NCI-H526 treated with DMSO at 0.1 percent for 48 hours (cell line): ENCODE measurements at places on chromosomes 3 and 15.

DNA sequence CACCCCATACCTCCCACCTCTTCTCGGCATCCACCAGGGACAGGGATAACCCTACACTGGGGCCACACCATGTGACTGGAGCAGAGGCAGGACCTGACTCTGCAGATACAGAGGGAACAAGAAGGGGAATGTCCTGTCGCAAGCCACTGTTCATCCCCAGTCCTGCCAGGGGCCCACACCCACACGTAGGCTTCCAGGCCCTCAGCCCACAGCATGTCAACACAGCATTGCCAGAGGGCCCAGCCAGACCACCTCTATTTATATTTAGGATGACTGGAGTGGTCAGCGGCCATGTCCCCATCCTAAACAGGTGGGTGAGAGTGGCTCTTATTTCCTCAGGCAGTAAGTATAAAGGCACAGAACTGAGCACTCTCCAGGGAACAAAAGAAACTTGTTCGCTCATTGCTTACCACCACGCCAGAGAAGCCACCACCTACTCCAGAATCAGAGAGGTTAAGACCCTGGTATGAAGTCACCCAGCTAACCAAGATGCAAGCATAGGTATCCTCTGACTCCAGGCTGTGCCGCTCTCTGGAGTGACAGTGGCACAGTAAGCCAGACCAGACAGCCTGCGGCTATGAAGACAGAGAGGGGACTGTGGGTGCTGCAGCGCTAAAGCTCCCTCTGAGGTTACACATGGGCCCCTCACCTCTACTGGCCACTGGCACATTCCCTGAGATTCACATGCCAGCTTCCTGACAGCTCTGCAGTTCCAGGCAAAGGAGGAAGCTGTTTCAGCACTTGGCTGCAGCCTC lies 67.9 kb downstream of the LRIG1 start:
- no peak for DNase-seq

GRCh38 chr15:43251185-43251870 lies 15.4 kb downstream of the TGM5 start:
- DNase-seq: no peak

DNA sequence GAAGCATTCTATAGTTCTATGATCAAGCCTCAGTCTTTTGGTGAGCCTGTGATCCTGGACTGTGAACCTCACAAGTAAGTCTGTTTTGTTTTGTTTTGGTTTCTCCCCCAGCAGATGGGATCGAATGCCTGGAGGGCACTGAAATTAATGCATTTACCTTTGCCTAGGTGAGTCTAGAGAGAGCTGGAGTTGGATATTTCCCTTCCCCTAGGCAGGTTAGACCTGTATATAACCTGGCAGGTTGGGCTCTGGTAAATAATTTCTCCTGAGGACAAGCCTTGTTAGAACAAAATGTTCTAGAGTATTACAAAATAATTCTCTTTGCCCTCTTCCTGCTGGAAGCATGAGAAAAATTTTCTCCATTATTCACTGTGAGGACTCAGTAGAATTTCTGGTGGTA lies 211.9 kb downstream of the TPRG1 start:
- no peak for DNase-seq

- DNase-seq: no peak
Measured at GRCh38 chr3:186176373-186176990, 67.6 kb upstream of the ETV5 start.

GRCh38 chr3:48314542-48314941 lies 18.9 kb downstream of the SPINK8 start:
- DNase-seq: no peak

- no peak for DNase-seq
Measured at GRCh38 chr15:78104119-78104479, 11.7 kb downstream of the SH2D7 start.

GRCh38 chr3:37291275-37291700 lies 116.9 kb upstream of the LRRFIP2 start:
- DNase-seq: no peak

- DNase-seq: no peak
Measured at GRCh38 chr15:64009798-64010261, 36.5 kb downstream of the DAPK2 start.

DNA sequence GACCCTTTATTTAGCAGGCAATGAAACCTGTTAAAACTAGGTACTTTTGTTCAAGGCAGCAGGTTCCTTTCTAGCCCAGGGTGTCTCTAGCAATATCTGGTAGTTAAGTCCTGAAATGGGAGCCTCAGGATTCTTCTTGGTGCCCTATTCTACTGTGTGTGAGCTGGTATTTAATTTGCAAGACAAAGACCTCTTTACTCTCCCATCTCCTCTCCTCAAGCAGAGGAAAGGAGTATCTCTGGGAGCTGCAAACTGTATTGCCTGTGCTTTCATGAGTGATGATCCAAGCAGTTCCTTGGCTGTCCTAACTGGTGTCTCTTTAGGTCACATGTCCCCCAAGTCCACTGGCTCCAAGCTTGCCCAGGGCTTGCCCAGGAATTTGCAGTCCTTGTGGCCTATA lies 188.2 kb downstream of the SI start:
- no peak for DNase-seq

DNA sequence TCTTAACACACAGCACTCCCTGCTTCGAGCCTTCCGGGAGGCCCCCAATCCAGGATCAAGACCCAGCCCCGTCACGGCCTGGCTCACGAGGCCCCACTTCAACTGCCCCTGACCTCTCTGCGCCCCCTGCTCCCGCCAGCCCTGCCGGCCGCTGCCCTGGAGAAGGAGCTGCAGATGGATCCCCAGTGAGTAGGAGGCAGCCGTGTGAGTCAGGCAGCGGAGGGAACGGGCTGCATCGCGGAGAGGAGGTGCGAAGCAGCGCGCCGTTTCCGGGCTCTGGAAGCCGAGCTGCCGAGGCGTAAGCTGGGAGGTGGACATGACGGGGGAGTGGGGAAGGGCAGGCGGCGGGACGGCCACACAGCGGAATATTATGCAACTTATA lies 133.4 kb downstream of the TPRA1 start:
- DNase-seq: peak; percentile 36

GRCh38 chr3:43995547-43996378 lies 245.9 kb upstream of the TOPAZ1 start:
- DNase-seq: no peak

DNA sequence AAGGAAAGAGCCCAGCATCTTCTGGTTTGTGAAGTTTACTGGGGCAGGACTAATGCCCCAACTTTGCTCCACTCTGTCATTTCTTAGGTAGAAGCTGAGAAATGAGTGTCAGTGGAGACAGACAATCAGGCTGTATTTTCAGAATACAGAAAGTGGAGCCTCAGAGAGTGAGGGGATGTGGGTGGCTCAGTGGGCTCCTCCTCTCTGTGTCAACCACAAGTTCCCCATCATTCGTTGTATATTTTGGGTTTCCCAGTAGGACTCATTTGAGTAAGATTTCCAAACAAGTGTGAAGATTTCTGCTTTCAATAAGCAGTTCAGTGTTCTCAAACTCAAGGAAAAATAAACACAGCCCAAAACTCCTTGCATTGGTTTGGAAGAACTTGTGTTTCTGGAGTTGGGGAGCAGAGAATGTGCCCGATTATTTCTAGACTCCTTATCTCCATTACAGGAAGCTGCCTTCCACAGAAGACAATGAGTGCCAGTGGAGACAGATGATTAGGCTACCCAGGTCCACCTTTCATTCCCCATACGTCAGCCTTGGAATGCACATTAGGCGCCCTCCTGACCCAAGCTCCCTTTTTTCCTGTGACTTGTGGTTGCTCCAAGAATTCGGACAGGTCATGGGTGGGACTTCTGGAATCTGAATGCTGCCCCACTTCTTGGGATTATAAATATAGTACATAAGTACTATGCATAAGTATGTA lies 792.1 kb upstream of the LMCD1 start:
- DNase-seq: no peak

GRCh38 chr3:14962762-14963161 lies 15.4 kb downstream of the NR2C2 start:
- no peak for DNase-seq

- no peak for DNase-seq
Measured at GRCh38 chr15:53758412-53758811, 1.1 kb downstream of the WDR72 start.

DNA sequence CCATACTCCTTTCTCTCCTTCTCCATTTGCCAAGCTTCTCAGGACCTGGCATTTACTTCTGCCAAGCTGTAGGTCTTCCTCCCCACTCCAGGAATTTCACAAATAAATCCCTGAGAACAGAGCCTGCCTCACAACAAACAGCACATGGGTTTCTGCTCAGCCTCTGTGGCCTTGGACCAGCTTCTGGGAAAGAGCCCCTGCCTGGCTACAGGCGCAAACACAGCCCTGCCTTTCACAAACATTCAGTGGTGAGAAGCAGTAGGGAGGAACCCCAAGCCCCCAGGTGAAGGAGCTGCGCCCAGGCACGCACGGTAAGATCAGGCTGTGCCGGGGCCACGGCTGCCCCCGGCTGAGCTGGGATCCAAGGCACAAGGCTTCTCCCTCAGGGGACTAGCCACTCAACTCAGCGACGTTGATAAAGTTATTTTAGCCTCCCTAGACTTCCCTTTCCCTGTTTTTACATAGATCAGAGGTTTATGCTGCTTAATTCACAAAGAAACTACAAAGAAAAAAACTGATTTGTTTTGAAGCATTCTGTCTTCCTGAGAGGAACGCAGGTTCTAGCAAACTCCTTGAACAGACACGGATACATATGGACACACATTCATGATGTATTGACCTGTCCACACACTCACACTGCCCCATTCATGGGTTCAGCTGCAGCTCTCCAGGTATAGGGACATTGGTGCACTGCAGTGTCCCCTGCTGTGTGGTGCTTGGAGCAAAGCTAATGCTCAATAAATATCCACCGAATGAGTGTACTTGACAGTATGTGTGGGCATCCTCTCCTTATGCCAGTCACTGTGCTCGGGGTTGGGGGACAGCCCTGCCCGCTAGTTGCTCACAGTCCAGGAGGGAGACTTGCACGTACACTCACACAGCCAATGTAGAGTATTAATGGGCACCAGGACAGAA lies 25.4 kb downstream of the HES1 start:
- DNase-seq: no peak

GRCh38 chr3:114323546-114324254 lies 29.9 kb downstream of the TIGIT start:
- DNase-seq: no peak

GRCh38 chr3:121957674-121958415 lies 63.6 kb downstream of the SLC15A2 start:
- DNase-seq: no peak

DNA sequence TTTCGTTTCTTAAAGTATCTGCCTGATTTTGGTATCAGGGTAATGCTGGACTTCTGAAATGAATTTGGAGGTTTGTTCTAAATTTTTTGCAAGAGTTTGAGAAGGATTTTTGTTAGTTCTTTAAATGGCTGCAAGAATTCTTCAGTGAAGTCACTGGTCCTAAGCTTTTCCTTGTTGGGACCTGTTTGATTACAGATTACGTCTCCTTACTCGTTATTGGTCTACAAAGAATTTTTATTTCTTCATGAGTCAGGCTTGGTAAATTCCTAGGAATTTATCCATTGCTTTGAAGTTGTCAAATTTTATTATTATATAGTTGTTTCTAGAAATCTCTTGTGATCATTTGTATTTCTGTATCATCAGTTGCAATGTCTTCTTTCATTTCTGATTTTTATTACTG lies 196.0 kb downstream of the DPH6 start:
- no peak for DNase-seq

GRCh38 chr3:45182915-45183871 lies 37.0 kb upstream of the CDCP1 start:
- DNase-seq: peak; percentile 42

- no peak for DNase-seq
Measured at GRCh38 chr3:101229681-101230080, 90.7 kb downstream of the IMPG2 start.

GRCh38 chr3:57446318-57446841 lies 97.8 kb downstream of the DNAH12 start:
- DNase-seq: no peak
